Muscle of leg (tissue), 16 donors: ENCODE measurements at places on chromosomes 16 and 17. TPM values are rescaled to one million over a fixed set of nuclear protein-coding genes. Genes with fewer than 3 reads are reported as not detected.
A peak's percentile ranks its signal among the peaks of the same experiment; 100 is the strongest.

The KRT33B gene
- total RNA-seq = 0.09 TPM

The CDT1 gene
- total RNA-seq = 2.7 TPM

DNA sequence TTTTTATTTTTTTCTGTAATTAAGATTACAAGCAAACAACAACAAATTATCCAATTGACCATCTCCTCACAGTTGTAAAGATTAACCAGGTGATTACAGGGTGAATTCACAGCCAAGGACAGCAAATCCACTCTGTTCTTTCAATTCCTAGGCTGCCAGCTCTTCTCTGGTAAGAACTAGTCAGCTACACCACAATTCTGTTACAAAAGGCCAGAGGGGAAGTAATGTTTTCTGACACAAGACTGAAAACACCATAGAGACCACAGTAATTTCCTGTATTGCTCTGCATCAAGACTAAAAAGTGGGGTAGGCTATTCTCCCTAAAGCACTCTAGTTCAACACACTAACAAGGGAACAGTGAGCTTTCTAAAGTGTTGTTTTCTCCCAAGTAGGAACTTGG, 10.6 kb downstream of the CA10 start:
- H3K36me3 ChIP-seq = no peaks in the 10 kb centered on the region
- DNase-seq = peak; percentile 30
- no peak overlapping the region for H3K4me3 ChIP-seq

DNA sequence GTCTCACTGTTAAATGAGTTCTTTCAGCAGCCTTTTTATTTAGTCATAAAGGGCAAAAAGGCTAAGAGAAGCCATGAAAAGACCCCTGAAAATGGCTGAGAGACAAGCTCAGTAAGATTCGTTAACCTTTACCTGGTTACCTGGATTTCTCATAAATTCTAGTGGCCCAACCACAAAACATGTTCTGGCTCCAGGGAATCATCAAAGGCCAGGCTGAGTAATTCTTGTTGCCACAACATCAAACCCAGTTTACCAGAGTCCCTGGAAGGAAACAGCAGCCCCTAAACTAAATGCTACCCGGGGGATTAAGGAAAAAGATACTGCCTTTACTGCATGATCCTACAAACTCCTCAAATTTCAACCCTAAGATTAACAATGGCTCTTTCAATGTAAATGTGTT, 15.8 kb downstream of the CYTH1 start:
- no peaks in the 10 kb centered on the region for H3K36me3 ChIP-seq
- peaks cover 40% of the 10 kb centered on the region for H3K4me1 ChIP-seq
- H3K4me3 ChIP-seq = no peak overlapping the region
- no peaks in the 10 kb centered on the region for H3K27me3 ChIP-seq

- H3K27me3 ChIP-seq = no peaks in the 10 kb centered on the region
- no peaks in the 10 kb centered on the region for H3K36me3 ChIP-seq
- peaks cover 19% of the 10 kb centered on the region for H3K4me1 ChIP-seq
- DNase-seq = no peak
- no peak overlapping the region for H3K4me3 ChIP-seq
These were observed 624.3 kb downstream of the MAF start for GRCh38 chr16:78976212-78976611.

DNA sequence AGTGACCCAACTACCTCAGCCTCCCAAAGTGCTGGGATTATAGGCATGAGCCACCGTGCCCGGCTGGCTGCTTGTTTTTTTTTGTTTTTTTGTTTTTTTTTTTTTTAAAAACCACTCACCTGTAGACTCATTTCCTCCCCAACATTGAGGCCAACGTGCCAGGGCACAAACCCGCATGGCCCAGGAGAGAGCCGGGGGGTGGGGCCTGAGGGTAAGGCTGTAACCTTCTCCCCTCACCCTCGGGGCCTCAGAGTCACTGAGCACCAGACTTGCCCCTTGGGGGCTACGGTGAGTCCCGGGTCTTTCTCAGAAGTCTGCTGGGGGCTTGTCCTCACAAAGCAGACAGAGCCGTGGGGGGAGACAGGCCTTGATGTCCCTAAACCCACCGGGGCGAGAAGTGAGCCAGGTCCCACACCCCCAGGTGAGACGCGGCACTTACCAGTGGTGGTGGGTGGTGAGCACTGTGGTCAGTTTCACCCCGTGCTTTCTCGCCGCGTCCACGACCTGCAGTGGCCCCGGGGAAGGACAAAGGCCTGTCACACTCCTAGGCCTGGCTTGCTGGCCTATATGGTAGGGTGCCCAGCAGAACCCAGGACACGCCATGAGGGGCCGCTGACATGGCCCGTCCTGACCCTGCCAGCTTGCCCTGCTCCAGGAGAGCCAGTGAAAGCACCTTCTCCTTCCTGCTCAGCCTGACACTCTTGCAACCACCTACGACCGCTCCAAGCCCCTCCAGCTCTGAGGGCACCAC, 4.6 kb downstream of the HAGH start:
- no peaks in the 10 kb centered on the region for H3K27me3 ChIP-seq
- no peak for DNase-seq
- H3K4me1 ChIP-seq = peaks cover 9% of the 10 kb centered on the region
- no peak overlapping the region for H3K27ac ChIP-seq
- peaks cover 43% of the 10 kb centered on the region for H3K36me3 ChIP-seq
- no peak overlapping the region for H3K4me3 ChIP-seq

DNA sequence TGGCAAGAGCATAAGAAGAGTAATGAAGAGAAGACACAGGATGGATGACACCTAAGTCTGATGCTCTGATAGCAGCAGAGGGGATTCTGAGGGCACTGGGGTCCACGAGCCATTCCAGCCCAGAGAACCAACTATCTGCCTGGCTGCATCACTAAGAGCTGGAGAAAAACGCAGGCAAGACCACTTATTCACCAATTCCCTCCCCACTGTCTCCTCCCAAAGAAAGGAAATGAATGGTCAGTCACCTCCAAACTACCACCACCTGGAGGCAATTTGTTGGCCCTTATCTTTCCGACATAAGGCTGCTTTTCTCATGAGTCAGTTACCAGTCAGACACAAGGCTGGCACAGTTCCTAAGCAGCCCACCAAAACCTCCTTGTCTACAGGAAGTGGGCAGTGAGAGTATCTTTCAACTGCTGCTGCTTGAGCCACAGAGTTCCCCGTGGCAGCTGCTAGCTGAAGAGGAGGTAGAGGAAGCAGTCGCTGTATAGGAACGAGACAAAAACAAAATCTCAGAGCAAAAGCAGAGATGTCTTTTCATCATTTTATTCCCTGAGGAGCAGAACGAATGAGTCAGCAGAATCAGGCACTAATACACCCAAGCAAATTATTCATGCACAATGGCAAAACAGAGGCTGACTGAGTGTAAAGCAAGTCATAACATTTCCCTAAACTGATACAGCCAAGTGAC, 111.1 kb downstream of the SMG6 start:
- H3K4me1 ChIP-seq = peaks cover 44% of the 10 kb centered on the region
- H3K27ac ChIP-seq = peak overlapping the region; percentile 78
- peak; percentile 37 for DNase-seq
- H3K36me3 ChIP-seq = peaks cover 15% of the 10 kb centered on the region
- no peaks in the 10 kb centered on the region for H3K27me3 ChIP-seq

DNA sequence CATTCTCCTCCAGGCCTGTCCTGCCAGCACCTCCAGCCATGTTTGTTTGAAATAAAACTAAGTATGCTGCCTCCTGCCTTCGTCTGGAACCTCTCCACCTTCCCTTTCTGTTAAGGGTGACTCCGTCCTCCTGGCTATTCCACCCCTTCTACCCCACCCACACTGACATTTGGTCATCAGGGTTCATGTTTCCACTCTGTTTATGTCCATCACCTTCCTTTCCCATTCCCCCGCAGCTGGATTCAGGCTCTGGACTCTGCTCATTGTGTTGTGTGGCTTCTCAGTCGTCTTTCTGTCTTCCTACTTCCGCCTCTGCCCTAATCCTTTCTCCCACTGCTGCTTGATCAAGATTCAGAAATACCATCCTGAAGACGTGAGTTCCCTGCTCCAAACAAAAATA, 28.6 kb downstream of the EPN2 start:
- no peaks in the 10 kb centered on the region for H3K27me3 ChIP-seq
- H3K4me1 ChIP-seq = peaks cover 40% of the 10 kb centered on the region
- no peaks in the 10 kb centered on the region for H3K36me3 ChIP-seq
- DNase-seq = no peak
- H3K27ac ChIP-seq = no peak overlapping the region

GRCh38 chr16:73298562-73298961, 250.6 kb upstream of the ZFHX3 start:
- H3K27ac ChIP-seq = no peak overlapping the region
- no peaks in the 10 kb centered on the region for H3K4me1 ChIP-seq
- H3K27me3 ChIP-seq = peaks cover 2% of the 10 kb centered on the region
- DNase-seq = no peak
- no peak overlapping the region for H3K4me3 ChIP-seq
- no peaks in the 10 kb centered on the region for H3K36me3 ChIP-seq

GRCh38 chr16:68079376-68079625, 5.9 kb upstream of the NFATC3 start:
- no peak for DNase-seq
- no peaks in the 10 kb centered on the region for H3K27me3 ChIP-seq
- no peak overlapping the region for H3K27ac ChIP-seq
- peaks cover 72% of the 10 kb centered on the region for H3K4me1 ChIP-seq
